ENCODE measurements at places on chromosomes 3 and 15.

DNA sequence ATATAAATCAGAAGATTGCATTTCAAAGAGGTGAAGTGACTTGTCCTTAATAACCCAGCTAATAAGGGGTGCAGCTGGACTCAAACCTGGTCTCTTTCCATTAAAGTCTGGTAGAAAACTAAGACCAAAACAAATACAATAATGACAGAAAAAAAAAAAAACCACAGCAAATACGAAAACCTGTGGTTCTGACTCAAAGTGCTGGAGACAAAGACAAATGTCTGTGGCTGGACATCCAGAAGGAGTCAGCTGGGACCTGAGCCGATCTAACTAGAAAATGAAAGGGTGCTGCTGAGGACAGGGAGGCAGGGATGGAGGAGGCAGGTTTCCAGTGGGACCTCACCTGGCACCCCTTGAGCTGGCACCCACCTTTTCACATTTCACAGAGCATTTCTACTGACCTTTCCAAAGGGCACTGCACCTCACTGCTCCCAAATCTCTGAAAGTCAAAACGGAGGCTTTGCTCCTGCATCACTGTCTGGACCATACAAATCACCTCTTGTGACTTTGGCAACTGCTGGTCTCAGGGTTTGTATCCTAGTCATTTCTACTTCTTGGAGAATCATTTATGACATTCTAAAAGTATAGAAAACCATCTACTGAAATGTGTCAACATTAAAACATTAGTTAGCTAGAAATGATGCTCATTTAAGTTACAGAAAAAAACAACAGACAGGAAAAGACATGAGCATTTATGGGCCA lies 61.7 kb downstream of the CCNL1 start:
- DNase-seq = no peak

- DNase-seq = no peak
Observed at GRCh38 chr3:178271740-178272387, 264.4 kb upstream of the KCNMB2 start.

- DNase-seq = no peak
Observed at GRCh38 chr15:28982886-28983285, 97.1 kb downstream of the APBA2 start.

DNA sequence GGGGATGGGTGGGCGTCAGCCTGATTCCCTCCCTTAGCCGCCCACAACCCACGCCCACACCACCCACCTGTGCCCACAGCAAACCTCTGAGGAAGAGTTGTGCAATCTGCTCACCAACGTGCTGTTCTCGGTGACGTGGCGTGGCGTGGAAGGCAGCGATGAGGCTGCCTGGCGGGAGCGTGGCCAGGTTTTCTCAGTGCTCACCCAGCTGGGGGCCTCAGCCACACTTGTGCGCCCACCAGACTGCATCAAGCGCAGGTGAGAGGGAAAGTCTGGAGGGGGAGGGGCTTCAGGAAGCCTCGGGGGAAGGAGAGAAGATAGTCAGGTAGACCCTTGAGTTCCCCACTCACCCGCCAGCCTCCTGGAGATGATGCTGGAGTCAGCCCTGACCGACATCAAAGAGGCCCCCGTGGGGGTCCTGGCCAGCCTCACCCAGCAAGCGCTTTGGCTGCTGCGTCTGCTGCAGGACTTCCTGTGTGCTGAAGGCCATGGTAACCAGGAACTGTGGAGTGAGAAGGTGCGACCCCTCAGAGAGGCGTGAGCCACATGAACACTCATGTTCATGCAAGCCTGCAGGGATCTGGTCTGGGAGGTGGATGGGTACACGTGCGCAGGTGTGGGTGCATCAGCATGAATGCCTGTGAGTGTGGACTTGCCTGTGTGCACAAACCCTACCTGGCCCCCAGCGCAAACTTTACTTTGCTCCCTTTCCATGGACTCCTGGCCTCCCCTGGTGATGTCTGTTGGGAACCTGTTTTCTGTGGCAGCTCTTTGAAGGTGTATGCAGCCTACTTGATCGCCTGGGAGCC lies 21.7 kb downstream of the NBEAL2 start:
- peak; percentile 13 for DNase-seq

- no peak for DNase-seq
Observed at GRCh38 chr15:38072348-38073177, 138.1 kb downstream of the TMCO5A start.

- DNase-seq = no peak
Observed at GRCh38 chr3:140465988-140466387, 211.9 kb upstream of the TRIM42 start.

GRCh38 chr3:122233101-122233952 lies 49.9 kb downstream of the CASR start:
- no peak for DNase-seq

DNA sequence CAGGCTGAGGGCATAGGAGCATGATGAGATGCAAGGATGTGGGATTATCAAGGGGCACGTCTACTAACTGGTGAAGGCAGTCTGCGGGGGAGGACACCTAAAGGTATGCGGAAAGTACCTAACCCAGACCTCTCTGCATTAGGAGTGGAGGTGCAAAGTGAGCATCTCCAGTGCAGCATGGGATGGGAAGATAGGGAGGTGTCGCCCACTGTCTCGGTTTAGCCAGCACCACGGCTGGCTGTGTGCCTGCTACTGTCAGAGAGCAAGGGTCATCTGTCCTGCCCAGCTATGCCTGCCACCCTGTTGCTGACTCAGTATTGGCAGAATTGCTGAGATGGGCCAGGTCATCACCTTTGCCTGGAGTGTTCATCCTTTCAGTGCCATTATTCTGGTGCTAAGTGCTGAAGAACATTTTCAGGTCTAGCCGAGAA lies 40.1 kb downstream of the OXNAD1 start:
- DNase-seq = no peak

- DNase-seq = no peak
Observed at GRCh38 chr3:178900029-178900646, 171.5 kb downstream of the ZMAT3 start.

GRCh38 chr15:98311566-98312188 lies 336.7 kb upstream of the IGF1R start:
- DNase-seq = no peak

- DNase-seq = no peak
Observed at GRCh38 chr15:66675446-66675845, 26.6 kb upstream of the SMAD6 start.

GRCh38 chr3:183028416-183028815 lies 48.1 kb upstream of the DCUN1D1 start:
- no peak for DNase-seq

- no peak for DNase-seq
Observed at GRCh38 chr3:187550446-187550845, 119.7 kb downstream of the SST start.

DNA sequence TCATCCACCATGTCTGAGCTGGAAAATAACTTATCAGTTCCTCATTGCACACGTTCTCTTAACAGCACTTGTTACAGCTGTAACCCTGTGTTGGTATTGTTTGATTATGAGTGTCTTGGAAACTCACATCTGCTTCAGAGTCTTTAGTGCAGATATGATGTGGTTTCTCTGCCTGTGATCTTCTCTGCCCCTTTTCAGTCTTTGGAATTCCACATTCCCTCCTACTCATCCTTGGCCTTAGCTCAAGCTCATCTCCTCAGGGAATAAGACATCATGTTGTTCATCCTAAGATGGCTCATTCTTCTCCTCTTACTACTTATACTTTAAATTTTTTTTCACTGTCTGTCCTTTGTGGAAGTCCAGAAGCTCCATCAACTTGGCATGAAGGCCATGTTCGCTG lies 77.7 kb downstream of the SYNPR start:
- DNase-seq = no peak

GRCh38 chr3:46479696-46480095 lies 15.0 kb upstream of the LTF start:
- no peak for DNase-seq

DNA sequence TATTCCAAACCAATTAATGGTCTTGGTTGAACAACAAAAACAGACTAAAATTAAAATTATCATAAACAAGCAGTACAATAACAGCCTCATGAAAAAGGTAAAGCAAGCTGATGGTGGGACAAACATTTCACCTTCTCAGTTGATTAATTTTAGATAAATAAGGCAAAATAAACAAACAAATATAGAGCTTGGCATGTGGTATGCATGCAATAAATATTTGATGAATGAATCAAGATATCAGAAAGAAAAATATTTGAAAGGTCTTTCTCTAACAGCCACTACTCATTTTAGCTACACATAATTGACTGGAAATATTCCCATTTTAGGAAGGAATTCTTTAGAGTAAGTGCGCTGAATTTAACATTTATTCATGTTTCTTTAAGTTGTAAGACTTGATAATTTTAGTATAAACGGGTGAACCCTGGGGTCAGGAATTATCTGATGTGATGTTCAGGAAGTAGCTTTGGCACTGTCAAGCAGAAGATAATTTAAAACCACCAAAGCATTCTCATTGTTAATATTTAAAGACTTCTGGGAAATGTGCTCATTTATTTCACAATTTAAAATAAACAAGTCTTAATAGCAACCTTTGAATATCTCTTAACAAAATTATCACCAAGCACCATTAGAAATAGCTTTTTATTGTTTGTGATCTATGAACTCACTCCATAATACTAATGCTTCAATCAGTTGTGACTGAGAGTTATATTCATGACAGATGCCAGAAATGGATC lies 372.3 kb upstream of the TGFBR2 start:
- DNase-seq = no peak

DNA sequence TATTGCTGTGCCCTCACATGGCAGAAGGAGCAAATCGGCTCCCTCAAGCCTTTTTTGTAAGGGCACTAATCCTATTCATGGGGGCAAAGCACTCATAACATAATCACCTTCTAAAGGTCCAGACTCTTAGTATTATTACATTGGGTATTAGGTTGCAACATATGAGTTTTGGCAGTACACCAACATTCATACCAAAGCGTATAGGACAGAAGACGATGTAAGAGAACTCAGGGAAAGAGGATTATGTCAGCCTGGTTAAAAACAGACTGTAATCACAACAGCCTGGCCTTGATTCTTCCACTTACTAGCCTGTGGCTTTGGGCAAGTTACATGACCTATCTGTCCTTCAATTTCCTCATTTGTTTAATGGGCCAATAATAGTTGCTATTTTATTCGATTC lies 828.5 kb upstream of the NECTIN3 start:
- DNase-seq = no peak

DNA sequence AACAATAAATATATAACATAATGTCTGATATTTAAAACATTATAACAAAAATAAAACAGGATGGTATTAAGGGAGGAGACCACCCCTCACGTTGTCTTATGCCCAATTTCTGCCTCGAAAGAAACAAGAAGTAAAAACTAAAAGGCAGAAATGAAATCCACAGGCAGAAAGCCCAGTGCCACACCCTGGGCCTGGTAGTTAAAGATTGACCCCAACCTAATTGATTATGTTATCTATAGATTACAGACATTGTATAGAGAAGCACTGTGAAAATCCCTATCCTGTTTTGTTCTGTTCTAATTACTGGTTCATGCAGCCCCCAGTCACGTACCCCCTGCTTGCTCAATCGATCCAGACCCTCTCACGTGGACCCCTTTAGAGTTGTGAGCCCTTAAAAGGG lies 22.3 kb upstream of the ACP3 start:
- DNase-seq = no peak

DNA sequence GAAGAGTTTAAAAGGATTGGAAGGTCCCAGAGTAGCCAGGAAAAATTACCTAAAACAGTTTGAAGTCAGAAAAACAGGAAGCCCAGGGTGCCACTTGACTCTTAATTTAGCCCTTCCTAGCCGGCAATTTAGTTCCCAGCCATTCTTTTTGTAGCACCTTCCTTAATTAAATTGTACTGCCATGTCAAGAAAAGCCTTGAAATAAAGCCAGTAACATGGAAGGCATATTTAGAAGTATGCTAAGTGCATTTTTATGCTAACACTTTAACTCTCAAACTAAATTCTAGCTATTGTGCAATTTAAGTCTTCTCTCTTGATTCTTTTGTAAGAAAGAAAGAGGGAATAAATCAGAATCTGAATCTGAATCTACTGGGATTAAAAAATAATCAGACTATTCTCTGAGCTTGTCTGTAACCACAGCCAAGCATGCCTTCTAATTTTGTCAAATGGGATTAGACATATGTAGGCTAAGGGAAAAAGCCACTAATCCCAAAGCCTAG lies 43.2 kb downstream of the MAP3K13 start:
- no peak for DNase-seq

DNA sequence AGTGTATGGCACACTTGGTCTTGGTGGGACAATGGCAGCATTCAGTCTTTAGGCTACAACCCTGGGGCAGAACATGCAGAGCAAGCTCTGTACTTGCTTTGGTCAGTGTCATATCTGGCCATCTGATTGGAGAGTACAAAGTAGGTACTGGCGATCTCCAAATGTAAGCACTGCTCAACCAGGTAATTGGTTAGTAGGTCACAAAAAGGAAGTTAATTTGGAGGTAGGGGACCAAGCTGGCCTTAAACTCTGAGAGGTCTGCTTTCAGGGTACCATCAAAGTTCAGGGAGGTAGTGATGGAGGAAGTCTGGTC lies 3.3 kb upstream of the ABHD5 start:
- DNase-seq = no peak

GRCh38 chr3:46908294-46908985 lies 30.9 kb downstream of the PTH1R start:
- no peak for DNase-seq

GRCh38 chr15:74835312-74835823 lies 7.6 kb downstream of the ULK3 start:
- DNase-seq = peak; percentile 86

DNA sequence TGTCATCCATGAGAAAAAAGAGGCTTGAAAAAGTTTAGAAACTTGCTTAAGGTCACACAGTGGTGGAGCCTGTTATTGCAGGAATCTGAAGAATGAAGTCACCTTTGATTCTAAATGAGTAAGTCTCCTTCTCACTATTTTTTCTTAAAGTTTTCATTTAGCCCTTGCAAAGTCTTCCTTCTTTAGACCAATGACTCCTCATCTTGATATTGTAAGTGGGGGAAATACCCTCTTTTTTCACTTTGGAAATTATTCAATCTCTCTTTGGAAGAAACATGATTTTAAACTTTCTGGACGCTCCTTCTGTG lies 787 bp upstream of the SLMAP start:
- no peak for DNase-seq

DNA sequence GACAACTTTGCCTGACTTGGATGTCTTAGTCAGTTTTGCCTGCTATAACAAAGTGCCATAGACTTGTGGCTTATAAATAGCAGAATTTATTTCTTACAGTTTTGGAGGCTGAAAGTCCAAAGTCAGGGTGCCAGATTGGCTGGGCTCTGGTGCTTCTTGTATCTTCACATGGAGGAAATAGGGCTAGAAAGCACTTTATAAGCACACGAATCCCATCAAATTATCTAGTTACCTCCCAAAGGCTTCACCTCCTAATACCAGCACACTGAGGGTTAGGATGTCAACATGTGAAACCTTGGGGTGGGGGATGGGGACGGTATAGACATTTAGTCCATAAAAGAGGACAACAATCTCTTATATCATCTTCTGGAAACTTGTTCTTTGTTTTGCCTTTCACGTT lies 116.8 kb downstream of the SQOR start:
- DNase-seq = no peak

GRCh38 chr3:78647726-78648125 lies 1120.1 kb downstream of the ROBO1 start:
- DNase-seq = no peak

- no peak for DNase-seq
Observed at GRCh38 chr15:86690566-86690965, 610.9 kb downstream of the AGBL1 start.
